ENCODE measurements at places on chromosomes 3 and 15.

- DNase-seq, result no peak
Measured at GRCh38 chr3:178562143-178562946, 26.1 kb downstream of the KCNMB2 start.

DNA sequence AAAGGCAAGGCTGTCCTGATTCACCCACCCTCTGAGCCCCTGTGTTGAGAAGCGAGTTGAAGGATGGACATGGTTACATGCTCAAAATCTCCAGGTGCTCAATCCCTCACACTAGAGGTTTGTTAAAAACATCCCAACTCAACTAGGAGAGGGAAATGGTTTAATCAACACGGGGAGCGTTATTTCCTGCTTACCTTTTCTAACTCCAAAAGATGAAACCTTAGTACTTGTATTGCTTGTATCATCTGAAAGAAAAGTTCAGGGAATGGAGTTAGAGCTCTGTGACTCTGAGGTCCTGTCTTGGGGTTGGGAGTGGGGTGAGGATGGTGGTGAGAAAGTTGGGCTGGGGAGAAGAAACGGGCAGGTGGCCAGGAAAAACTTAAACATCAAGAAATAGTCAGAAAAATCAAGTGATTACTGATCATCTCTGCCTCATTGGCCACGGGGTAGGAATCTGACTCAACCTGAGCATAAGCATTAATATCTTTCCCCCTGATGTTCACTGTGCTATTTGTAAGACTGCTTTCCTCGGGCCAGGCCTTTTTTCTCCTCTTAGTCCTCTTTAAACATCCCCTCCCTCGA is 5.9 kb downstream of the MEIS2 start:
- no peak for DNase-seq

DNA sequence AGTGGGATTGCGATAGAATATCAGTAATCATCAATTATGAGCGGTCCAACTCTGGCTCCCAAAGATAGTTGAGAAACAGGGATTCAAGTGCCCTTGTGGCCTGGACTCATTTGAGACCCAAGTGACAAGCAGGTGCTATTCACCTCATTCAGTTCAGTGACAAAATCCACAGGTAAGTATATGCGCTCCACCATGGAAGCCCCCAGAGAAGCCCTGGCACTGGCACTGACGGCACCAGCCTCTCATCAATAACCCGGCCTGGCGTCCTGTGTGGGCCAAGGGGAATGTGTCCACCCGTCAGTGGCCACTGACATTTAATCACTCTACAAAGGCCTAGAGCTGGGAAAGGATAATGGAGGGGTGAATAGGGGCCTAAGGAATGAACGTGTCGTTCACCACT is 117.2 kb downstream of the ADCY5 start:
- DNase-seq, result no peak

DNA sequence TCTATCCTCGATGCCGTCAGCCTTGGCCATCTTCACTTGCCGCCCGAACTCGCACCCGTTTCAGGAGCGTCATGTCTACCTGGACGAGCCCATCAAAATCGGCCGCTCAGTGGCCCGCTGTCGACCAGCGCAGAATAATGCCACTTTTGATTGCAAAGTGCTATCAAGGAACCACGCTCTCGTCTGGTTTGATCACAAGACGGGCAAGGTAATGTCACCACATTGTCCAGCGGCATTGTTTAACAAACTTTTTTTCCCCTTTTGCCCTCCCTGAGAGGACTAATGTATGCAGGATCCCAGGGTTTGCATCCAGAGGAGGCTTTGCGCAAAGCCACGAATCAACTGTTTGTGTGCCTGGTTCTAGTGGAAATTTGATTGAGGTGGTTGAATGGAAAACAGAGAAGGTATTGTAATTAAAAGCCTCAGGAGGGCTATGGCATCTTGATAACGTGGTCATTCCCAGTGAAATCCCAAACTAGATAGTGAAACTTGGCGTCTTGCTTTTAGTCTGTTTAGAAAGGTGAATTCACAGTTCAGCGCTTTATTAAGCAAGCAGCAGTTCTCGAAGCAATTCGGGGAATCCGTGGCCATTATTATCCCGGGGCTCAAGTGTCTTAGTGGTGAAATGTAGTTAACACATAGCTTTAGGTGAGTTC is 1.7 kb downstream of the SLMAP start:
- no peak for DNase-seq

- DNase-seq, result no peak
Measured at GRCh38 chr15:78071383-78071782, 6.1 kb downstream of the TBC1D2B start.

DNA sequence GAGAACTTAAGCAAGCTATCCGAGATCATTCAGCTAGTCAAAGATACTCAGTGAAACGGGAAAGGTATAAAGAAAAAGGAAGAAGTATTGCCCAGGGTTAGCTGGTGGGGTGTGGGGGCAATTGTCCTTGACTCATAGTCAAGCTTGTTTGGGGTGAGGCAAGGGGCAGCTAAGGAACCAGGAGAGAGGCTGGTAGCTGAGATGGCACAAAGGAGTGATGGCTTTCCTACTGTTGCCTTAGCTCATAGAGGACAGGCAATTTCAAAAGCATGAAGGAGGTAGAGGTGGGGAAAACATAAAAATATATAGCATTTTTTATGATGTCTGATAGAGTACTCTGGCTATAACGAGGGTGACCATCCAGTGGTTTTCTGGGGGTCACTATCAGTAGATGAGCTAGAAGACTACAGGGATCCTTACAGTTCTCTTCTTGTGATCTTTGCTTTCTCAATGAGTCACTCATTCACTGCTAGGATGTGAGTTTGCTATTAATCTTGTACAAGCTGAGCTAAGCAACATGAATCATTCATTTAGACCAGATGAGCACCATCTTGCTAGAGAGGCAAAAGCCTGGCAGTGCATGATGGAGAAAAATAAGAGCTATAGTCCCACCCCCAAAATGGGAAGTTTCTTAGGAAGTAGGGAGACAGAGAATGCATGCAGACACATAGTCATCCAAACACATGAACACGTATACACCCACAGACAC is 207.1 kb upstream of the PFN2 start:
- DNase-seq, result no peak

DNA sequence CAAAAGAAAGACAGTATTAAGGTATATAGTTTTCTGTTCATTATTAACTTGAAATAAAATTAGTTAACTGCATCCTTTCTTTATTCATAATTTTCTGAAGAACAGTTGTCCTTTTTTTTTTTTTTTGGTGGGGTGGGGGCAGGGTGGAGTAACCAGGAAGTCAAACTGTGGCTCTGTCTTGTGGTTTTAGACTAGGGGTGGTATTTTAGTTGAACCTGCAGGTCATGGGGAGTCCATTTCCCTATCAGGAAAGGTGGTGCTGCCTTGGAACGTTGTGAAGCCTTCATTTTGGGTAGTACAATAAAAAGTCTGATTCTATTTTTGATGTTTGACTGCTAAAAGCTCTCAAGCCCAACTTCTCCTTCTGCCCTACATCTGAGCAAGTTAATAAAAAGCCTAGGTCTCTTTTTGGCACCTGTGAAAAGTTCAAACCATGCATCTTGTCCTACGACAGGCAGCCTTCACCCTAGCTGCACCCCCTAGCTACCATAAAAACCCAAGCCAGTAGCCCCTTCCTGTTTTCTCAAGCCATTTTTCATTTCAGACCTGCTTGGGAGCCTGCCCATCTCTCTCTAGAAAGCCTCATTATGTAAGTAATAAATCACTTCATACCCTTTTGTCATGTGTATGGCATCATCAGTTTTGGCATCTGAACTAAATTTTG is 31.2 kb upstream of the RIOX2 start:
- DNase-seq, result peak; percentile 5

- no peak for DNase-seq
Measured at GRCh38 chr3:153305189-153305588, 143.2 kb downstream of the RAP2B start.

DNA sequence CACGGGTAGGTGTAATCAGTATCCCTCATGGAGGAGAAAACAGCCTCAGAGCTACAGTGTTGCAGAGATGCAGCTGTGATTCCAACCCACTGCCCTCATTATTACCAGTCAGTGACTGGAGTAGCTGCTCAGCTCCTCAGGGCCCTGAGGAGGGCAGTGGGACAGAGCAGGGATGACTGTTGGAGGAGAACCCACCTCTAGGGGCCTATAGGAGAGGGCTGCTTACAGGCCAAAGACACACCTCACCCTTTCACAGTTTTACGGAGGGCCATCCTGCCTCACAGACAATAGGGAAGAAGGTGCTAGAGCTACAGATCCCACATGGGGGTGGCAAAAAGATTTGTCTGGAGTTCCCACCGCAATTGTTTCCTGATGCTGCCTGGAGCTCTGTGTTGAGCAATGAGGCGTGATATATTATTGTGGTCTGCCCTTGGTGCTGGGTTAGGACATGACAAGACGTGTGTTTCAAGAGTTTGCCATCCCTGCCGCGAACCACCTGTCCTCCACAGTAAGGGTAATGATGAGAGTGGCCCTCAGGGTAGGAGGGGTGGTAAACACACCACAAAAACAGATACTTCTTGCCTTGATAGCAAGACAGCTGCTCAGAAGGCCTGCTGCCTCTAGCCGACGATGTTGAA is 140.5 kb upstream of the TPM1 start:
- DNase-seq, result no peak

- DNase-seq, result no peak
Measured at GRCh38 chr3:173932624-173933023, 535.1 kb downstream of the NLGN1 start.

- DNase-seq, result no peak
Measured at GRCh38 chr15:66647358-66647757, 54.7 kb upstream of the SMAD6 start.

GRCh38 chr15:87608238-87609028 is 648.1 kb downstream of the NTRK3 start:
- DNase-seq, result no peak

DNA sequence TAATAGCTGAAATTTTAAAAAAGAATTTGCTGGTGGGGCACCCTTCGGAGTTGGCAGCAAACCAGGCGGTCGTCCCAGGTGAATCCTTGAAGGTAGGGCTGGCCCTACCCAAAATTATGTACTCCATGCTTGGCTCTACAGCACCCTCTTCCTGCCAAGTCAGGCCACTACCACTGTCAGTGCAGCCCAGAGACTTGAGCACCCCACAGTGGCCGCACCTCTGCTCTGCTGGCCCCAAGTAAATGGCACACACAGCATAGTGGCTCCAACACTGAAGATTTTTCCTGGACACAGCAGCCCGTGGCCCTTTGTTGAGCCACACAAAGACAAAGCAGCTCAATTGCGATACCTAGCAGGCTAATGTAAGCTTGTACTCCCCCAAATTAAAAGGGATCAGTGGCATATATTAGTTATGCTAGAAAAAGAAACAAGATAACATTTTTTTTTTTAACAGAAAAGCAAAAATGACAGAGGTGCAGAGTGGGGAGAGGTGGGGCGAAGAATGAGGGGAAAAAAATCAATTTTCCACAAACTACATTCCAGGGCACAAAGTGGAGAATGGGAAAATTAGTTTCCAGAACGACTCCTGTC is 250.5 kb downstream of the UACA start:
- DNase-seq, result no peak

GRCh38 chr3:39189959-39190269 is 2.5 kb downstream of the XIRP1 start:
- peak; percentile 79 for DNase-seq

DNA sequence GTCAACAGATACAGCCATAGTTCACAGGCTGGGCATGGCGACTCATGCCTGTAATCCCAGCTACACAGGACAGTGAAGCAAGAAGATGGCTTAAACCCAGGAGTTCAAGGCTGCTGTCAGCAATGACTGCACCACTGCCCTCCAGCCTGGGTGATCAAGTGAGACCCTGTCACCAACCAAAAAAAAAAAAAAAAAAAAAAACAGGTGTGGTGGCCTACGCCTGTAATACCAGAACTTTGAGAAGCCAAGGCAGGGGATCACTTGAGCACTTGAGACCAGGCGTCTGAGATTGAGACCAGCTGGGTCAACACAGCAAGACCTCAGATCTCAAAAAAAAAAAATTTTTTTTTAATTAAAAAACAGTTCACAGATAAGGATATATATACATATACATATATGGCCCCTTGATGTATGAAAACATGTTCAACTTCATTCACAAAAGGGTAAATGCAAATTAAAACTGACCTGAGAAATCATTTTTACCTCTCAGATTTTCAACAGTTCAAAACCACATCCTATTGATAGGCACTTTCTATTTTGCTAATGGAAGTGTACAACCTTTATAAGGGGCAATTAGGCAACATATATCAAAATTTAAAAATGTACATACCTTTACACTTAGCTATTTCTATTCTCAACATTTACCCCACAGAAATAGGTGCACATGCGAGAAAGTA is 51.1 kb downstream of the OSBPL10 start:
- no peak for DNase-seq

DNA sequence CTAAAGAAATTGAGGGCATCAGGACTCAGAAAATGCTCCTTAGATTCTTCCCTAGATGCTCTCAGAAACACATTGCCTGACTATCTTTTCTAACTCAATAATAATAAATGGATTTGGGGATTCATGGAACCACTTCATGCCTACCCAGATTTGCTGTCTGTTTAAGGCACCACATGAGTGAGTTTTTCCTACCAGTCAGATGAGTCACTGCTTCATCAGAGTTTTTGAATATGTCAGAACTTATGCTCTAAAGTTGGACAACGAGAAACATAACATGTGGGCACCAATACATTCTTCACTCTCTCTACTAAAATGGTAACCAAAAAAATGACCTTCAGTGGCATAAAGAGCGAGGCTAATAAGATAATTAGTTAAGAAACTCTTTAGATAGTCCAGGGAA is 1135.1 kb downstream of the TUSC7 start:
- DNase-seq, result no peak

GRCh38 chr15:41886741-41887140 is 7.1 kb downstream of the SPTBN5 start:
- DNase-seq, result no peak

DNA sequence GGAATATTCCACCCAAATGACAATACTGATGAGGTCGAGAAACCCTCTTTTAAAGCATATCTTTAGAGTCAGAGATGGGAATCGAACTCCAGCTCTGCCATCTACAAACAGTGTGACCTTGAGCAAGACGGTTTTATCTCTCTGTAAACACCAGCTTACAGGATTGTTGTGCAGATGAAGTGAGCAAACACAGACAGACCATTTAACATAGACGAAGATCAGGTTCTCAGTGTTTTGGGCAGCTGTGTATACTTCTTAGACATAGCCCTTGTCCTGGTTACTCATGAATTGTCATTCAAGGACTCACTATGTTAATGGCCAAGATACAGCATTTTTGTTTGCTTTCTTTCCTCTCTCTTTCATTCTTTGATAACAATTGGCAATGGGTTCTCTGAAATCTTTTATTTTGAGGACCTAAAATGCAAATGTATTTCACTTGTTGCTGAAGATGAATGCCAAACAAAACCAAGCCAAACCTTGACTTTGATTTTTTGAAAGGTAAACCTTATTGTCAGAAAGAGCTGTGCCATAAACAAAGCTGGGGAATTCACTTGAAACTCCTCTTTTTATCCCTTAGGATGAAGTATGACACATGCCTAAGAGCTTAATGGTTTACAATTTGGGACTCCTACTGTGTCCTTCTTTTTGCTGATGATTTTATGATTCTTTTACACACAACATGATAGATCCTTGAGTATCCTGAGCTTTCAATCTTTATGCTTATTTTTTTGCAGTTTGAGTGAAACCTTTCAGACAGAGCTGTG is 250.0 kb upstream of the PDZRN3 start:
- no peak for DNase-seq

GRCh38 chr3:168952551-168952950 is 711.0 kb downstream of the MECOM start:
- peak; percentile 3 for DNase-seq

GRCh38 chr3:100782906-100783305 is 73.6 kb downstream of the TFG start:
- no peak for DNase-seq

GRCh38 chr3:10305331-10305902 is 12.7 kb upstream of the GHRL start:
- no peak for DNase-seq

All from hematopoietic multipotent progenitor cell (in vitro differentiated cells).